GM12864 (cell line): ENCODE measurements at places on chromosomes 6 and 20.

DNA sequence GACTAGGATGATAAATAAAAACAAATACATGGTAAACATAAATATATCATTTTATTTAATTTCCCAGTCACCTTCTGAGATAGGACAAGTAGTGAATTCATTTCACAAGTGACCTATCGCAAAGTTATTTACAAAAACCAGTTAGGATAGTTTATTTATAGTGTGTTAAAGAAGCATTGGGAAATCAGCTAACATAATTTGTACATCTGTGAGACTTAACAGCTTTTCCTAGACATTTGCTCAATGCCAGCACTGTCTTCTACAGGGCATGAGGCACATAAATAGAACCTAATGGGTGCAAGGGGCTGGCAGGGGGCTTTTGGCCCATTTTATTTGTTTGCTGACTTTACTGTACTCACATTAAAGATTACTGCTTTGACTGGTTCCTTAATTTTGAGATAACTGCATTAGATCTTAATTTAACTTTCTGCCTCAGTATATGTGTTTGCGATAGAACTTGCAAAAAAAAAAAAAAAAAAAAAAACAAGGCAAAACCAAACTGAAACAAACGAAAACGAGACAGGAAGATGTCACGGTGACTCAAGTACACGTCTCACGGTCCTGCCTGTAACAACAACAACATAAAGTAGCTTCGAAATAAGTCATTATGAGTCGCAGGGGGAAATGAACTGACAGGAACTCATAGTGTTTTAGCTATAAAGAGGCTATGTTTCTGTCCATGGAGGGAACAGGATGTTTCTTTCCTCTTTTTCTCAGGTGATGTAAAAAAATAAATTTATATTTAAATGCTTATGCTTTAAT, 133.7 kb upstream of the GMDS start:
- DNase-seq: peak; percentile 53

GRCh38 chr6:38997128-38997761, 51.3 kb upstream of the GLP1R start:
- no peak for DNase-seq

DNA sequence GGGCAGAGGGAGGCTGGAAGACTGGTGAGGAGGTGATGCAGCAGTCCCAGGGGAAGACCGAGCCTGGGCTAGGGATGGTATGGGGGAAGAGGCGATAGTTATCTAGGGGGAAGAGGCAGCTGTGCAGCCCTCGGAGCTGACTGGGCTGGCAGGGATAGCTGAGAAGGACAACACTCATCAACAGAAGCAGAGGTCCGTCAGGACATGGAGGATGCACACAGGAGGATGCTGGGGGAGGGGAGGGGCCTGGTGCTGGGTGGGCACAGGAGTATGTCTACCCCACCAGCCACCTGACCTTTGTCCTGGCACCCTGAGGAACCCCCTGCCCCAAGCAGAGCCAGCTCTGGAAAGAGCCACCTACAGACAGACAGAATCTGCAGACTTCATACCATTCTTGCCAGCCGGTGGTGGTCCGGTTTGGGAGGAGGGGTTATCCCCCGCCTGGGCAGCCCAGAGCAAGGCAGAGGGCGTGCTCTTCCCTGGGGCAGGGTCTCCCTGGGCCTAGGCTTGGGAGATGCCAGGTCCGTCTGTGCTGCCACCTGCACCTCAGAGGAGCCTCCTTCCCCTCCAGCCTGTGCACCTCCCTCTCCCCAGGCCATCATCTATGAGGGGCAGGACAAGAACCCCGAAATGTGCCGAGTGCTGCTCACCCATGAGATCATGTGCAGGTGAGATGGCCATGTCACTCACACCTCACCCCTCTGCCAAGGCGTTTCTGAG, 14.9 kb downstream of the EBF4 start:
- DNase-seq: no peak

GRCh38 chr6:1773700-1774099, 164.0 kb downstream of the FOXC1 start:
- DNase-seq: no peak

- DNase-seq: no peak
Observed at GRCh38 chr6:7468382-7469081, 72.9 kb upstream of the DSP start.

- no peak for DNase-seq
Observed at GRCh38 chr6:79862126-79862525, 85.2 kb downstream of the ELOVL4 start.

GRCh38 chr6:142827369-142827768, 117.6 kb downstream of the HIVEP2 start:
- no peak for DNase-seq

- DNase-seq: no peak
Observed at GRCh38 chr20:62063315-62063980, 2.2 kb downstream of the TAF4 start.

- peak; percentile 68 for DNase-seq
Observed at GRCh38 chr20:47262365-47263013, 94.0 kb downstream of the ZMYND8 start.
